ENCODE measurements at places on chromosomes 7 and 10.

- no peak for DNase-seq
These were observed 942.9 kb upstream of the LRRN3 start for GRCh38 chr7:110148054-110148453.

DNA sequence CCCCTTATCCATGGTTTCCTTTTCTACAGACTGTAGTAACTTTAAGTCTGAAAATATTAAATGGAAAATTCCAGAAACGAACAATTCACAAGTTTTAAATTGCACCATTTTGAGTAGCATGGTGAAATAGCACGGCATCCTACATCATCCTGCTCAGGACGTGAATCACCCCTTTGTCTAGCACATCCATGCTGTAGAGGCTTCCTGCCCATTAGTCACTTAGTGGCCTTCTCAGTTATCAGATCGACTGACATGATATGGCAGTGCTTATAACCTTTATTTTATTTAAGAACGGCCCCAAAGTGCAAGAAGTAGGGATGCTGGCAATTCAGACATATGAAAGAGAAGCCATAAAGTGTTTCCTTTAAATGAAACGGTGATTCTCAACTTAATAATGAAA, 82.7 kb downstream of the CPXM2 start:
- no peak for DNase-seq

GRCh38 chr10:10952800-10953199, 64.9 kb upstream of the CELF2 start:
- no peak for DNase-seq

DNA sequence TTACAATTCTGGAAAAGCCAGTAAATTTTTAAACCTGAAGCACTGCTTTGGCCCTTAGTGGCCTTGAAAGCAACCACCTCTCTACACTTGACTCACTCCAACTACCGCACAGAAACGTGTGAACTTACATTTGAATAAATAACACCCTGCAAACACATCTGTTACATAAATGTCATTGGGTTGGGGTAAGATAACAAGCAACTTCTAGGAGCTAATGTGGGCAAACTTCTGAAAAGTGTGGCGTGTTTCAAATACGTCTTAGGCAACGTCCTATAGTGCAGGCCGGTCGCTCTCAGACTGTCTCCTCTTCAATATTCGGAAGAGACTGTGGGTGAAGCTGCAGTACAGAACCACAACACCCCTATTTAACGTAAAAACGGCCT, 474 bp downstream of the ORC5 start:
- peak; percentile 59 for DNase-seq

- DNase-seq: no peak
These were observed 55.9 kb downstream of the DGKI start for GRCh38 chr7:137790828-137791227.

DNA sequence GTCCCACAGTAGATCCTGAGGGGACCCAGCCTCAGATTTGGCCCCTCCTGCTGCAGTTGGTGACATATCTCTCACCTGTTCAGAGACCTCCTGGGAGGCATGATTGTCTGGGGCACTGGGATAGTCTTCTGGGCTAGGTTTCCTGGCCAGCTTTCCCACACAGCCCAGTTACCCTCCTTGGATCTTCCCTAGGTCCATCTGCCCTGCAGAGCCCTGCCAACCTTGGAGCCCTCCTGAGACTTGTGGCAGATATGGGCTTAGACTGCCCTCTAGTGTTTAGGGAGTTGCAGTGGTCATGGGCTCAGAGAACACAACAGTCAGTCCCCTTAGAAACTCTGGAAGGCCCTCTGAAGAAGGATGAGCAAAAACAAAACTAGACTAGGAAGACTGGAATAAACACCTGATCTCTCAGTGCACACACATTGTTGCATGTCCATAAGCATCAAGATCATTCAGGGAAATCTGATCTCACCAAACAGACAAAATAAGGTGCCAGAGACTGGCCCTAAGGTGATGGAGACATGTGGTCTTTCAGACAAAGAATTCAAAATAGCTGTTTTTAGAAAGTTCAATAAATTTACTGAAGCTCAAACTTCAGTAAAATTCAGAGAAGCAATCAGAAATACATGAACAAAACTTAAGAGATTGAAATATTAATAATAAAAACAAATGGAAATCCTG, 324.6 kb downstream of the ATRNL1 start:
- DNase-seq: peak; percentile 78

- no peak for DNase-seq
These were observed 26.1 kb downstream of the WDFY4 start for GRCh38 chr10:48710647-48711275.

- peak; percentile 79 for DNase-seq
These were observed 21.0 kb upstream of the ABI1 start for GRCh38 chr10:26881600-26882331.

DNA sequence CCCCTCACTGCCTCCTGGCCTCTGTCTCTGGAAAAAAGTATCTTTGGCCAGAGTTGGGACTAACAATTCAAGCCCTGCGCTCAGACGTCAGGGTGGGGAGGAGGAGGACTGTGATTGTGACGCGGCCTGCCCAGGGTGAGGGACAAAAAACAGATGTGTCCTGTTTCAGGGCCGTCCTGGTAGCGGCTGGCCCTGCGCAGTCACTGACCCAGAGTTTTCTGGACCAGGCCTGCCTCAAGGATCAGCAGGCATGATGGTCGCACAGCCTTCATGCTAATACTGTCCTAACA, 110.1 kb downstream of the CYTH3 start:
- no peak for DNase-seq

GRCh38 chr10:19828278-19829049, 12.2 kb downstream of the PLXDC2 start:
- DNase-seq: no peak

GRCh38 chr7:28096713-28097112, 83.9 kb downstream of the JAZF1 start:
- DNase-seq: peak; percentile 80

All from hematopoietic multipotent progenitor cell treated with erythropoietin and hydrocortisone succinate and interleukin-3 and kit ligand, for 6 days (in vitro differentiated cells).